Activated CD4-positive, alpha-beta T cell treated with anti-CD3 and anti-CD28 coated beads, Interleukin-2, amount 50 U/mL, for 48 hours (primary cell): ENCODE measurements at places on chromosomes 16 and 17.

DNA sequence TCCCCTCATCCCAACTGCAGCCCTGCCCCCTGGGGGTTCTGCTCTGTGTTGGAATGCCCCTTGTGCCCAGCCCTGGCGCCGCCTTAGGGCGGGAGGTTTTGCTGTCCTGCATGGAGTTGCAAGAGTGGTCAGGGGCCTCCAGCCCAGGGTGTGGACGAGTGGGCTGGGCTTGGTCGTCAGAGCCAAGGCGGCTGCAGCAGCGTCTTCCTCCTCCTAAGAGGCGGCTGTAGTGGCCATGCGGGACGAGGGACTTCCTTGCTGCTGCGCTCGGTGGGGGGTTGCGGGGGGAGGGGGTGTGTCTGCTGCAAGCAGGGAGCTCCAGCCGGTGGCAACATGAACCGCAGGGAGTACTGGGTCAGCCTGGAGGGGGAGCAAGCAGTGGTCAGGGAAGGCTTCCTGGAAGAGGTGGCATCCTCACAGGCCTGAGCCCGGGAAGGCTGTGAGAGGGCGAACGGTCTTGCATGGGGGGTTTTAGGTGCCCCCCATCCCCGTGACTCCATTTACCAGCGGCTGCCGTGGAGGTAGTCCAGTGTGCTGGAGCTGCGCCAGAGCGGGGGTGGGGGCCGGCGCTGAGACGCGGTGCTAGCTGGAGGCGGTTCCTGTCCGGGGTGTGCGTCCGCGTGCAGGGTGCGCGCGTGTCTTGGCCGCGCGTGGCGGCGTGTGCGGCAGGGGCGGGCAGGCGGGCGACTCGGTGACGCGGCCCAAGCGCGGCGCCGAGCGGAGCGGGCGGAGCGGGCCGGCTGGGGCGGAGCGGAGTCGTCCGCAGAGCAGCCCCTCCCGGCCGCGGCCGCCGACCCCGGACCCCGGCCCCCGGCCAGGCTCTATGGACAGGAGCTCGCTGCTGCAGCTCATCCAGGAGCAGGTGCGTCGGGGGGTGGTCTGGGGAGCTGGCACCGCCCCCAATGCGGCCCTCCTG lies at the start of gene RHBDL1:
TSS of gene RHBDL1 (plus strand) at position 704 of the 916 bp plus-strand sequence. CDS start at position 824, 120 bp downstream.
- no peak for DNase-seq

GRCh38 chr17:37737081-37737480 lies 7.8 kb downstream of the HNF1B start:
- no peak for DNase-seq

DNA sequence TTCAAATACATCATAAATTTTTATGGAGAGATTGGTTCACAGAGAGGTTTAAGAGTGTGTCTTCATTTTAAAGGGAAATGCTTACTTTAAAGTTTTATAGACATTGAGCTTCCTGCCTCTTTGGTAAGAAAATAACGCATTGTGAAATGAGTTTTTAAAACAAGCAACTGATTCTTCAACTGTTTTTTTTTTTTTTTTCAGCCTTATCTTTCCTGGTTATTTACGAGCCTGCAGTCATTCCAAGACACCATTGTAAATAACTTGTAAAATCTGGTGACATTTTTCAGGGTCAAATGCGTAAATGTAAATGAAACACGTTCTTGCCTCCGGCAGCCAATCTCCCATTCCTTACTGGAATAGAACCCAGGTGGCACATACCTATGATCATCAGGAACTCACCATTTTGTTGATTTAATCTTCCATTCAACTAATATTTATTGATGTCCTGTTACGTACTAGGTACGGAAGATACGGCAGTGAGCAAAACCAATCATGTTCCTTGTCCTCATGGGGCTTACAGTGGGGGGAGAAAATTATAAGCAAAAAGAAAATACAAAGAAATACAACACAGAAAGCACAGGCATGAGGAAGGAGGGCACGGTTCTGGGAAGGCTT lies 33.2 kb upstream of the CDYL2 start:
- DNase-seq: no peak

DNA sequence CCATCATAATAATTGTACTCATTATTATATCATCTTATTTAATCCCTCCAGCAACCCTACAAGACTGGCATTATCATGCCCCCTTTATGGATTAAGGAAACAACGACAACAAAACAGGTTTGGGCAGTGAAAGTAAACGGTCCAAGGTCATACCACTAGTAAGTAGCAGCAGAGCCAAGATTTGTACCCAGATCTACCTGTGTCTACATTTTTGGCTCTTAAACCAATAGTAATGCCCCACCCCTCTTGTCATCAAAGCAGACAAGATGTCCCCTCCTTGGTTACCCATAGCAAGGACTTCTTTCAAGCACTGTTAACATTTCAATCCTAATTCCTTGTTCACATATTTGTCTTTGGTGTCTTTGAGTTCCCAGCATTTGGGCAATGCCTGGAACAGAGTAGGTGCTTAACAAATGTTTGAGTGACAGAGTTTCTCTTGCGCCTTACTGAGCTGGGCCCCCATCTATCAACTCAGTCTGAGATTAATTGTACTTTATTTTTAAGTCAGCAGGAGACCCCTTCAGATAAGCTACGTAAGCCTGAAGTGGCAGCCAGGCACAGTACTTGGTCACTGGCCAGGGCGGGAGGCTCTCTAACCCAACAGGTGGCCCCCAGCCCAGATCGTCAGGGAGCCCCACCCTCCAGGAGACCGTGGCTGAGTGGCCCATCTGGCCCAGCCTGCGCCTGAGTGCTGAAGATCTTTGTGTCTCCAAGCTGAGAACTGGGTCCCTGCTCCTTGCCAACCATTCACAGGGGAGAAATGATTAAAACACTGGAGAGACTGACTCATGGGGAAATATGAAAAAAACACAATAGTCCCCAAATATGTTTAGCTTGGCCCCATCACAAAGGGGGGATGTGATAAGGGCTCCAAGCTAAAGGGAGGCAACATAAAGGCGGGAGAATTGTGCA lies 75.8 kb downstream of the AXIN2 start:
- no peak for DNase-seq

DNA sequence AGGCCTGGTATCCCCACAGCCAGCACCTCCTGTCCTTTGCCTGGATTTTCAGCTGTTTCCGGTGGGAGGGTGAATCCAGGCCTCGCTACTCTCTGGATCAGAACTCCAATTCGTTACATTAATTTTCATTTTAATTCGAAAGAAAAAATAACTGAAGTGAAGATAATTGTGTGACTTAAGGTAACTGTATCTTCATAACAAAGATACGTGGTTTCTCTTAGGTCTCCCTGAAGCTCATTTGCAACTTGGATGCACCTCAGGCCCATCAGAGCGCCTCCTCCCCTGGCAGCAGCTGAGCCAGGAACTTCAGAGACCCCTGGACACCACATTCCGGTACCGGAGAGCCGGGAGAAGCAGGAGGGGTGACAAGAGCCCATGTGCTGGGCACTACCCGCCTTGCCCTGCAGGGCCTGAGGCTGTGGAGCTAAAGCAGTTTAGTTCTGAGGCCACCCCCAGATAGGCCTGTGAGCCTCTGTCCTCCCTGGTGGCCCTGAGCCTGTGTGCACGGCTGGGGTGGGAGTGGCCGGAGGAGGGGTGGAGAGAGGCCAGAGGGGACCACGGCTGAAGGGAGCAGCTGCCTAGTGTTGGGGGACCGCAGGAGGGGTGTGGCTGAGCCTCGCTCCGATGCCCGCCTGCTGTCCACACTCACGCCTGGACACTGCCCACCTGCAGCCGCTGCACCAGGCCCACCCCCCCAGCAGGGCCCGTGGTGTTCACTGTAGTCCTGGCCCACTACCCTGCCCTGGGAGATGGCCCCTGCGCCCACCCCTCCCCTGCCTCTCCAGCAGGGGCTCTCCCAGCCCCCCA lies 11.4 kb upstream of the DUS1L start:
- no peak for DNase-seq
